ENCODE measurements at places on chromosomes 13 and 19.

GRCh38 chr13:78875792-78876580 is 217.0 kb upstream of the OBI1 start:
- DNase-seq, result no peak

- DNase-seq, result no peak
Measured at GRCh38 chr13:29589234-29589633, 6.3 kb downstream of the SLC7A1 start.

DNA sequence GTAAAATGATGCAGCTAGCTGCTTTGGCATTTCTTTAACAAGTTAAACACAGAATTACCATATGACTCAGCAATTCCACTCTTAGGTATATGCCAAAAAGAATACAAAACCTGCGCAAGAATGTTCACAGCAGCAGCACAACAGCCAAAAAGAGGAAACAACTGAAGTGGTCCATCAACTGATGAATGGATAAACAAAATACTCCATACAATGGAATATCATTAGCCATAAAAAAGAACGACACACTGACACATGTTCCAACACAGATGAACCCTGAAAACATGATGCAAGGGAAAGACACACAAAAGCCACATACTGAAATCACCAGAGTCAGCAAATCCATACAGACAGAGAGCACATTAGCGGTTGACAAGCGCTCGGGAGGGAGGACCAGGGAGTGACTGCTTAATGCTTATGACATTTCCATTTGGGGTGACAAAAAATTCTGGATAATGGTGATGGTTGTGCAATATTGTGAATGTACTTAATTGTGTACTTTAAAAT is 3.0 kb downstream of the PCID2 start:
- no peak for DNase-seq

GRCh38 chr13:32075170-32075851 is 43.7 kb downstream of the FRY start:
- no peak for DNase-seq

- no peak for DNase-seq
Measured at GRCh38 chr19:45643927-45644771, 5.0 kb upstream of the EML2 start.

GRCh38 chr13:36841391-36841790 is 22.4 kb downstream of the RFXAP start:
- DNase-seq, result no peak

DNA sequence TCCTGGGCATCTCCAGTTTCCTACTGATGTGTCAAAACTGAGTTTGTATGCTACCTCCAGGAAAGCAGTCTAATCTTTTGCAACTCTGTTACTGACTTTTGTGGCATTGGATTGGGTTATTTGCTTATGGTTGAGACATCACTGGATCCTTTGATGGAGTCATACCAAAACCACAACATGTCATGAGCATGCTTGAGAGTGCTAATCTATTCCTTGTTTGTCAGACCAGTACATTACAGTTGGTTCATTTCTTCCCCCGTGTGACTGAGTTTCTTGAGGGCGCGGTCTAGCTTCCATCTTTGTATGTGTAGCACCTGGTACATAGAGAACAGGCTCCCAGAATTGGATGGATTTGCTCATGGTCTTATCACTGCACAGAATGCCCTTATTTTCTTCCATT is 43.2 kb downstream of the SUGT1 start:
- DNase-seq, result no peak

GRCh38 chr19:54312436-54313377 is at the start of gene LILRA5:
Gene LILRA5, minus strand, starts transcription at chr19:54313166. Its CDS starts 147 bp downstream, at chr19:54313019.
- DNase-seq, result no peak

- no peak for DNase-seq
Measured at GRCh38 chr13:27018344-27018861, 153.2 kb downstream of the USP12 start.

DNA sequence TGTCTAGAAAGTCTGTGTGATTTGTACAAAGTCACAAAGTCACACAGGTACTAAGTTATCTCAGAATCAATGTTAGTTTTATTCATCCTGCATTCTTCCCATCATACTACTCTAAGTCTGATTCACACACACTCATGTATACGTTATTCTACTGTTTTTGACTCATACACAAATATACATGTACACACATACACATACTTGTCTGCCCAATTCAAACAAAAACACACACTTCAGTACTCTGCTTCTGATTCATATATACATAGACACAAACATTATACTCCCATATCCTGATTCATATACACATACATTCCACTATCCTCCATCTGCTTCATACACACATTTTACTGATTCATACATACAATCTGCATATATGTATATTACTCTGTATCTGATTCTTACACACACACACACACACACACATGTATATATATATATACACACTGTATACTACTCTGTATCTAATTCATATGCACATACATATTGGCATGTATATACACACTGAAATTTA is 69.3 kb downstream of the KLF12 start:
- DNase-seq, result no peak

DNA sequence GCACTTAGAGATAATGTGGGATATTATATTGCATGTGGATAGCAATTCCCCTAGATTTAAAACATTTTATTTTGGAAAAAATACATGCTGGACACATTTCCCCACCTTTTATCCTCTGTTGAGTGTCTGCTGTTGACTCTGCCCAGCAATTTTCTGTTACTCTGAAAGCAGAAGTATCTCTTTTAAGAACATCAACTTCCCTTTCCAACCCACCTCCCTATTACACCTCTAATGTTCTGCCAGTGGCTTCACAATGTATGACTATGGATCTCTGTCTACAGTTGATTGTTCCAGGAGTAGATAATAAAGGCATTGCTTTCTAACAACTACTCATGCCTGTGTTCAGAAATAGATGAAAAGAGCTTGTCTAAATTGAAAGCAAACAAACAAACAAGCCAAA is 754.8 kb upstream of the SLITRK6 start:
- DNase-seq, result no peak

- DNase-seq, result no peak
Measured at GRCh38 chr19:36009633-36010379, 1.2 kb upstream of the SYNE4 start.

GRCh38 chr13:22050951-22051563 is 380.2 kb downstream of the FGF9 start:
- no peak for DNase-seq

DNA sequence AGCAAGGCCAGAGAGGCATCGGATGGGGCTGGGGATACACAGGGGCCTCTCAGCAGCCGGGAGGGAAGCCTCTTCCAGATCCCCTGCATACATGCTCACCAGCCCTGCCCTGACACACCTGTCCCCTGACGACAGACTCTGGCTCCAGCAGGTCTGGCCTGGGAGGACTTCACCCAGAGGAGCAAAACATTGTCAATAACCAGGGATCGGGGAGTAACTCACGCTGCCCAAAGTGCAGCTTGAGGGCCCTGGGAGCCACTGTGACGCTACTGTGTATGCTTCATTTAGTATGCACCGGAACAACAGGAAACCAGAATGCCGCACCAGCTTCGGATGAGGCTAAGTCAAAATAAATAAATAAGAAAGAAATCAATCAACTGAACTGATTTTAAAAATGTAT is 12.4 kb upstream of the CD22 start:
- DNase-seq, result no peak

DNA sequence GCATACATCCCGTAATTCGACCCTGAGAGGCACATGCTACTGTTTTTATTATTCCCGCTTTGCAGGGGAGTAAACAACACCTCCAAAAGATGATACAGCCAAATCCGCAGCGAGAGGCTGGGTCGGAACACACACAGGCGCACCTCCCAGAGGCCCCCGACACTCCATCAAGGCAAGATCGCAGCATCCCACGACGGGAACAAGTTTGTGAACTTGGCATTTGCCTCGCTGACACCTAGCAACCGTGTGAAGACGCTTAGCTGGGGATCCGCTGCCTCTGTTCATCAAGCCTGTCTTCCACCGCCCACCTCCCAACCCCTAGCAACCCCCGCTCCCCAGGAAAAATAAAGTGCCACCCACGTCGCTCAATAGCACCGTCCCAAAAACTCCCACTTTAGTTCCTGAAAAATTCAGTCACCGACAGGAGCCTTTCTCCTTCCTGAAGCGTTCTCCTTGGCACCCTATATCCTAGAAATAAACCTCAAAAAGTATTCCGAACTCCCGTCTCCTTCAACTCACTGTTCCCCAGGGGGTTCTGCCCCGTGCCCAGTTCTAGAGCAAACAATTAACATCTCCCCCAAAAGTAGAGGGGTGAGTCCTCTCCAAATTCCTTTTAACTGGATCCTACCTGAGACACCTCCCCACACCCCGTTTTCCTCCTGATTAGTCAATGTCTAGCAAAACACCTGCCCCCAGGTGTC is 1.7 kb downstream of the GNG7 start:
- DNase-seq, result no peak

DNA sequence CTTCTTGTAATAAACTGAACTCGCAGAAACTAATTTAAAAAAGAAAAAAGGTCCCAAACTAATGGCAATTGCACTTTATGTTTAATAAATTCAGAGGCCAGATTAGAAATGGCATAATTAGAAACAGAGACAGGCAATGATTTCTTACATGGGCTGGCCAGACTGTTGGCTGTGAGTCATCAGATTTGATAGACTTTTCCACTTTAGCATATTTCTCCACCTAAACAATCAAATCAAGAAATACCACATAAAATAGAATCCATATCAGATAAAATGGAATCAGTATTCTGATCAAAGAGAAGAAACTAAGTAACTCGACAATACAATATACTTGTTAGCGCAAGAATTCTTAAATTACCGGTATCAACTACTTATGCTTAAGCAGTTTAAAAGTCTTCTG is 29.0 kb downstream of the EXOSC8 start:
- DNase-seq, result no peak

DNA sequence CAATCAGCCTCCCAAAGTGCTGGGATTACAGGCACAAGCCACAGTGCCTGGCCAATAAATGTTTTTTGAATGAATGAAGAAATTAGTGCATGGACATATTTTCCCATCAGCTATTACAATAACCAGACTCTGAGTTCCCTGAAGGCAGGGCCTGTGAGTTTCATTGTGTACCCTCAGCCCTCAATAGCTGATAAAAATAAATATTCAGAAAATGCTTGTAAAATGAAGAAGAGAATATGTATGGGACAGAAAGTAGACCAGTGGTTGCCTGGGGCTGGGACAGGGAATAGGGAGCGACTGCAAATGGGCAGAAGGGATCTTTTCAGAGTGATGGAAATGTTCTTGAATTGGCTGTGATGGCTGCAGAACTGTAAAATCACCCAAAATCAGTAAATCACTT is 28.8 kb downstream of the NUMBL start:
- no peak for DNase-seq
